Uterus (tissue), 4 donors: ENCODE measurements at places on chromosomes 5 and 9. TPM values are rescaled to one million over a fixed set of nuclear protein-coding genes. Genes with fewer than 3 reads are reported as not detected.
A peak's percentile ranks its signal among the peaks of the same experiment; 100 is the strongest.

- H3K27ac ChIP-seq: no peak overlapping the region
- H3K4me1 ChIP-seq: no peaks in the 10 kb centered on the region
- H3K36me3 ChIP-seq: no peaks in the 10 kb centered on the region
- DNase-seq: no peak
- H3K27me3 ChIP-seq: no peaks in the 10 kb centered on the region
- H3K4me3 ChIP-seq: no peak overlapping the region
Measured at GRCh38 chr5:39178171-39178570, 41.2 kb downstream of the FYB1 start.

DNA sequence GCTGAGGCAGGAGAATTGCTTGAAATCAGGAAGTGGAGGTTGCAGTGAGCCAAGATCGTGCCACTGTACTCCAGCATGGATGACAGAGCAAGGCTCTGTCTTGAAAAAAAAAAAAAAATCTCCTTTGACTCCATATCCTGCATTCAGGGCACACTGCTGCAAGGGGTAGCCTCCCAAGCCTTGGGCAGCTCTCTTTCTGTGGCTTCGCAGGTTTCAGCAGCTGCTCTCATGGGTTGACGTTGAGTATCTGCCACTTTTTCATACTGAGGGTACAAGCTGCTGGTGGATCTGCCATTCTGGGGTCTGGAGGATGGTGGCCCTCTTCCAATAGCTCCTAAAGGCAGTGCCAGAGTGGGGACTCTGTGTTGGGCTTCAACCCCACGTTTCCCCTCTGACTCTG lies 2198.1 kb upstream of the WWC1 start:
- H3K36me3 ChIP-seq: no peaks in the 10 kb centered on the region
- no peak overlapping the region for H3K27ac ChIP-seq
- no peaks in the 10 kb centered on the region for H3K4me1 ChIP-seq
- H3K4me3 ChIP-seq: no peak overlapping the region
- DNase-seq: no peak

DNA sequence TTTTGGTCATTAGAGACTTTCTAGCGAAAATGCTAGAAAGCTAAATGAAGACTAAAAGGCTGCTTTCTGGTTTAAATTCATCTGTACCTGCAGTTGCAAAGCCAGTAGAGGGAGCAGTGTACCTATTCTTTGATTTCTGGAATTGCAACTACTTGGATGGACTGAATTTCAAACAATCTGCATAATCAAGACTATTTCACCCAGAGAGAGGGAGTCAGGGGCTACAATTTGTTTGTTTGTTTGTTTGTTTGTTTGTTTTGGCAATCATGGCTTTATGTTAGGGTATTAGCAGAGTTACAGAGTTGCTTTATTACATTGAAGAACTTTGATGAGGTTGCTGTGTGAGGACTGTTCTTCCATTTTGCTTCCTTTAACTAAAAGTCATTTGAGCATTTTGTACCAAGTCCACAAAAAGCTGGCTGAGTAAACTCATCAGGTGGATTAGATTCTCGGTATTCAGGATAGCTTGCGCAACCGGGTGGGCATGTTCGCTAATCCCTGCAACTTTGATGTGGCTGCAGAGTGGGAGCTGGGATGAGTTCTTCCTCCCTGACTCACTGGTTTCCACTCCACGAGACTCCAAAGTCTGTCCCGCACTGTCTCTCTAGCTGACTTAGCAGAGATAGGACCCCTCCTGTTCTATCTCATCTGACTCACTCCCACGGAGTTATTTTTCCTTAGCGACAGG lies 80.0 kb upstream of the TUT7 start:
- peak; percentile 85 for DNase-seq
- no peaks in the 10 kb centered on the region for H3K36me3 ChIP-seq
- H3K4me1 ChIP-seq: no peaks in the 10 kb centered on the region
- H3K27me3 ChIP-seq: no peaks in the 10 kb centered on the region

The SPARC gene
- total RNA-seq: 341 TPM

The FAM221B gene
- total RNA-seq: not detected

The CXCL14 gene
- total RNA-seq: 4.4 TPM

- no peak overlapping the region for H3K4me3 ChIP-seq
- H3K4me1 ChIP-seq: no peaks in the 10 kb centered on the region
Measured at GRCh38 chr9:3912280-3912679, 386.5 kb upstream of the RFX3 start.

DNA sequence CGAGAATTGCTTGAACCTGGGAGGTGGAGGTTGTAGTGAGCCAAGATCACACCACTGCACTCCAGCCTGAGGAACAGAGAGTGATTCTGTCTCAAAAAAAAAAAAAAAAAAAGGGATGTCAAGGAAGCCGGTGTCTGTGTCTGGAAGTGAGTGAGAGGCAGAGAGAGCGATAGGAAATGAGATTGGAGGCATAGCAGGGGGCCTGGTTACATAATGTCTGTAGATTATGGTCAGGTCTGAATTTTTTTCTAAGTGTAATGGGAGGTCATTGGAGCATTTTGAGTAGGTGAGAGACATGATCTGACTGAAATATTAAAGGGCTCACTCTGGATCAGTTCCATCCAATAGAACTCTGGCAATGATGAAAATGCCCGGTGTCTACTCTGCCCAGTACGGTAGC lies 40.4 kb upstream of the CTNNA1 start:
- DNase-seq: no peak
- no peak overlapping the region for H3K4me3 ChIP-seq

The CDH6 gene
- total RNA-seq: 2.1 TPM

GRCh38 chr5:78574731-78575161 lies 73.8 kb downstream of the LHFPL2 start:
- no peak overlapping the region for H3K4me3 ChIP-seq
- DNase-seq: no peak
- no peak overlapping the region for H3K27ac ChIP-seq
- no peaks in the 10 kb centered on the region for H3K27me3 ChIP-seq
- no peaks in the 10 kb centered on the region for H3K36me3 ChIP-seq

The FOXD4 gene
- total RNA-seq: 0.85 TPM

GRCh38 chr9:81370650-81371049 lies 318.7 kb downstream of the TLE1 start:
- H3K36me3 ChIP-seq: no peaks in the 10 kb centered on the region
- no peaks in the 10 kb centered on the region for H3K27me3 ChIP-seq
- H3K4me1 ChIP-seq: no peaks in the 10 kb centered on the region
- no peak overlapping the region for H3K4me3 ChIP-seq
- H3K27ac ChIP-seq: no peak overlapping the region
- DNase-seq: no peak

The NXNL2 gene
- 2.0 TPM for total RNA-seq

DNA sequence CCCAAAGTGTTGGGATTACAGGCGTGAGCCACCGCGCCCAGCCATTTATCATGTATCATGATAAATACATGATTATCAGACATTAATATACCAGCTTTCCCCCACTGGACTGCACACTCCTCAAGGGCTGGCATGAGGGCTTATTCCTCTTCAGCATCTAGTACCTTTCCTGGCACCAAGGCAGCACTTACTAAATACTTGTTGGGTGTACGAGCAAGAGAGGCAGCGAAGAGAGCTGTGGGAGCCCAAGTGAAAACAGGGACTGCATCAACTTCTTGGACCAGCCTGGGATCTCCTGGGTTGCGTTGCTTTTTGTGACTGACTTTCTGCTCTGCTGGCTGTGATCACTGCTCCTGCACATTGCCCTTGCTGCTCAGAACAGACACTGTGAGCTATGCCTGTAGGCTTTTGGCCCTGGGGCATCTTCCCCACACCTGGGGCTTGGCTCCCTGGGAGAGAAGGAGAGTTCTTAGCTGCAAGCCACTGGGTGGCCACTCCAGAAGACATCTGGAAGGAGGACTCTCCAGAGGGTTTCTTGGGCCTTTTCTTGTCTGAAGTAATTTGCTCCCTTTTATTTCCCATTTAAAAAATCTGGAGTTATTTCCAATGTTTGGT lies 224.3 kb downstream of the NR3C1 start:
- no peak overlapping the region for H3K4me3 ChIP-seq
- no peak overlapping the region for H3K27ac ChIP-seq
- H3K27me3 ChIP-seq: no peaks in the 10 kb centered on the region
- DNase-seq: no peak
- no peaks in the 10 kb centered on the region for H3K36me3 ChIP-seq
